Spinal cord (tissue), 10 donors: ENCODE measurements at places on chromosomes 1 and 21. TPM values are rescaled to one million over a fixed set of nuclear protein-coding genes. Genes with fewer than 3 reads are reported as not detected.

The AK5 gene
- 14.7 TPM for total RNA-seq

The CLDN8 gene
- total RNA-seq = 0.11 TPM

The ZNF593OS gene
- not detected for total RNA-seq

The CACHD1 gene
- total RNA-seq = 36.9 TPM

The AIRE gene
- 0.10 TPM for total RNA-seq

The TLCD4 gene
- 3.9 TPM for total RNA-seq

The ATP6V1G3 gene
- total RNA-seq = not detected

The OR2T35 gene
- not detected for total RNA-seq

The CLCA4 gene
- total RNA-seq = 0.17 TPM

The DMBX1 gene
- 0.33 TPM for total RNA-seq

The INTS7 gene
- 22.5 TPM for total RNA-seq

The ATP5PB gene
- 409 TPM for total RNA-seq

The UBE2J2 gene
- total RNA-seq = 26.4 TPM

The LGR6 gene
- total RNA-seq = 1.0 TPM

The TMEM63A gene
- total RNA-seq = 40.3 TPM

The KIF17 gene
- 4.2 TPM for total RNA-seq

The TNFRSF18 gene
- 0.22 TPM for total RNA-seq

The PRR9 gene
- total RNA-seq = not detected

The ERICH3 gene
- total RNA-seq = 5.7 TPM

The CCDC27 gene
- not detected for total RNA-seq

The MRPL39 gene
- 47.6 TPM for total RNA-seq

The DNASE2B gene
- not detected for total RNA-seq

The S100A13 gene
- total RNA-seq = 30.5 TPM

The NTRK1 gene
- total RNA-seq = 13.5 TPM

The LCE1A gene
- not detected for total RNA-seq

The IL24 gene
- not detected for total RNA-seq

The DNALI1 gene
- total RNA-seq = 56.0 TPM

The KPRP gene
- not detected for total RNA-seq

The SLC44A3 gene
- 8.3 TPM for total RNA-seq

The GBP5 gene
- total RNA-seq = 0.50 TPM

The MAP1LC3C gene
- total RNA-seq = 3.7 TPM

The DIRAS3 gene
- 6.2 TPM for total RNA-seq

The SPTA1 gene
- total RNA-seq = 15.4 TPM

The BRDT gene
- 0.06 TPM for total RNA-seq

The SPATA45 gene
- 4.7 TPM for total RNA-seq

The CNKSR1 gene
- total RNA-seq = 1.8 TPM

The SYT11 gene
- 384 TPM for total RNA-seq

The ELF3 gene
- 0.59 TPM for total RNA-seq

The HSD3B1 gene
- not detected for total RNA-seq

The SPATA46 gene
- total RNA-seq = not detected

The STIL gene
- total RNA-seq = 10.7 TPM

The PFKL gene
- 107 TPM for total RNA-seq

The RPTN gene
- not detected for total RNA-seq

The CDA gene
- total RNA-seq = 0.61 TPM

The UBASH3A gene
- total RNA-seq = not detected

The ADCY10 gene
- total RNA-seq = 0.79 TPM

The CDCP2 gene
- total RNA-seq = not detected

The CFHR2 gene
- not detected for total RNA-seq

The TNFRSF9 gene
- 0.10 TPM for total RNA-seq

The LAX1 gene
- total RNA-seq = 0.20 TPM

The PODN gene
- 4.2 TPM for total RNA-seq
